Nucleus accumbens (tissue), 56 donors: ENCODE measurements at places on chromosomes 13 and 19.

DNA sequence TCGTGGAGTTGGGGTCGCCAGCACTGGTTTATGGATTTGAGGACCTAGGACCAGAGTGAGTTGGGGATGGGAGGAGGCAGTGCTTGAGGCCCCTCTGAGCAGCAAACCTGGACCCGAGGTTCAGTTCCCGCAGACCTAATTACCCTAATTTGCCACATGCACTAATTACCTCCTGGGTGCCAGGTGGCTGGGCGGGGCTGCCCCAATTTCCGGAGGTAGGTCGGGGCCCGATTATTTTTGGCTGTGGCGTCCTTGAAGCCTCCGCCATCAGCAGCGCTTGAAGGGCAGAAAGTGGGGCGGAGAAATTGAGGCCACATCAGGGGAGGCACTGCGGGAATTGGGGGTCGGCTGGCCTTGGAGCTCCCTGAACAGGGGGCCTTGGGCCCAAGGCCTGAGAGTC, 5.9 kb upstream of the HOMER3 start:
- no peak for DNase-seq

DNA sequence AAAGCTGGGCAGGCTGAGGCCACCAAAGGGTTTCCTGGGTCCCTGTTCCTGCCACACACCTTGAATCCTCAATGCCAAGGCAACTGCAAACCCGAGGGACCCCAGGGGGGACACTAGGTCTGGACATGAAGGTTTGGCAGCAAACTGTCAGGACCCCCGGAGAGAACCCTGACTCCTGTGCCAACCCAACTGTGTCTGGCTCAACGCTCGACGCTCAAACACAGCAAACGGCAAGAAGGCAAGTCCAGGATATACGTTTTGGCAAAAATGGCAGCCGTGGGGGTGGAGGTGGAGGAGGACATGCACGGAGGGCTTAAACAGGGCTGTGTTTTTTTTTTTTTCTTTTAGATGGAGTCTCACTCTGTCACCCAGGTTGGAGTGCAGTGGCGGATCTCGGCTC, 73.0 kb downstream of the GADD45B start:
- DNase-seq = no peak

- DNase-seq = no peak
These were observed 47.9 kb downstream of the RUBCNL start for GRCh38 chr13:46339035-46339666.

DNA sequence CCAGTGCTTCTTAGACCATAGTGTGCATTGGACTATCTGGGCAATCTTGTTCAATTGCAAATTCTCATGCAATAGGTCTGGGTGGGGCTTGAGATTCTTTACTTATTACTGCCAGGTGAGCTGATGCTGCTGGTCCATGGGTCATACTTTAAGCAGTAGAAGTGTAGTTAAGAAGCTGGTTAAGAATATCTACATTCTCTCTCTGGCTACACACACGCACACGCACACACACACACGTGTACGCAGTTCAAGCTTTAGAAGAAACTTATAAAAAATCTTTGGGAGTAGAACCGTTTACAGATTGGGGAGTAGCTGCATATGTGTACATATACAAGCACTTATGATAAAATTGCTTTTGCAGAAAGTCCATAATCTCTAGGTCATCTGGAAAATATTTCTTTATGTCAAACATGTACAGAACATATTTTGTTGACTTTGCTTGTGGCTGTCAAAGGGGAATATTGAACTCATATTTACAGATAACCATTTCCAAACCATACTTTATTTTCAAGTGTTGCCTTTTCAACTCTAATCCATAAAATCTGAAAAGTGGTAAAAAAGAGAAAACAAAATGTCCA, 99.7 kb downstream of the GPC6 start:
- no peak for DNase-seq

DNA sequence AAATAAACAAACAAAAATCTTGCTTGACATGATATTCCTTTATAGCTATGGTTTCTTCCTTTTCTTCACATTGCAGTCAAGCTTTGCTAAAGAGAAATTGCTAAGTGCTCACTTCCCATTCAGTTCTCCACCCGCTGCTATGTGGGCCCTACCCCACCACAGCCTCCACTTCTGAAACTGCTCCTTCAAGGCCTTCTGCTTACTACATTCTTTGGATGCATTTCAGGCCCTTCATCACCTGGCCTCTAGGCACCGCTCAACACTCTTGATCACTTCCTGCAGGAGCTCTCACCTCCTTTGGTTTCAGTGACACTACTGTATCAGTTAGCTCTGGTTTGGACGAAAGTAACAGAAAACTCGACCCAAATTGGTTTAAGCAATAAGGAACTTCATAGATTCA, 72.4 kb downstream of the KLF5 start:
- no peak for DNase-seq

- no peak for DNase-seq
These were observed 1042.5 kb upstream of the PCDH9 start for GRCh38 chr13:68272652-68273051.

- DNase-seq = no peak
These were observed 261.5 kb upstream of the STARD13 start for GRCh38 chr13:33547035-33547434.

DNA sequence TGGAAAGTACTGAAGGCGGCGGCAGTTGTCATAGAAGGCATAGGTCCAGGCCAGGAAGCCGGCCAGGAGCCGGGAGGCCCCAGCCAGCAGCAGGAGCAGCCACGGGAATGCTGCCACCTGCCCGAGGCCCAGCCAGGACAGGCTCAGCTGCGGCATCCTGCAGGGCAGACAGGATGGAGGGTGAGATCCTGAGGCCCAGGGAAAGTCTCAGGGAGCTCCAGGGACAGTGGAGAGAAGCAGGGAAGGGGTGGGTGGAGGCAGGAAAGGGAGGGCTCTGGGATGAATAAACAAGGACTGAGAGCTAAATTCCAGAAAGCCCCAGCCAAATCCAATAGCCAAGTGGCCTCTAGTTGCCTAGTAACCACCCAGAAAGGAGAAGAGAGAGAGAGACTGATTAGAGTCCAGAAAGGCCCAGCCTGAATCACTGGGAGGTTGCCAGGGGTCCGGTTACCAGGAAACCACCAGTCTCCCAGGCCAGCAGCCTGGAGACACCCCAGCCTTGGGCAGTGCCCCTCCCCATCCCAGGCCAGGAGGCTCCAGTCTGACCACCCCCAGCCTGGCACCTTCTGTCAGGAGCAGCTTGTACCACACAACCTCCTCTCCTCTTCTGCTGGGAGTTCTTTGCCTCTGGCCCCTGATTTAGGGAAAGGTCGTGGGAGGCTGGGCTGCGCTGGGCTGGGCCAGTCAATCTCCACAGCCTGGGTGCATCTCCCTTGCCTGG, 7.5 kb upstream of the OR10H5 start:
- peak; percentile 78 for DNase-seq

DNA sequence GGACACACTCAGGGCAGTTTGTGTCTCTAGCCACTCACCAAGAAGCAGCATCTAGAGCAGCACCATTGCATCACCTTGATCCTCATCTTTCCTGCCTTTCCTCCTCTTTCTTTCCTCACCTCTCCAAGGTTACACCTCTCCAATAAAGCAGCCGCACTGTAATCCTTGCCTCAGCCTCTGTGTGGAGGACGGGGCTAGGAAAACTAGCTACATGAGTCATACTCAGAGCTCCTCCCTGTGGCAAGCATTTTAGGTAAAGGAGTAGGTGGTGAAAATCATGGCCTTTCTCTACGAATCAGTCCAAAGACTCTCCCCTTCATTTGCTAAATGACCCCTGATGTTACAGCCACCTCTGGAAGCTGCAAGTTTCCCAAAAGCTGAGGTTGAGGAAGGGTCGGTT, 108.9 kb downstream of the DNAJC15 start:
- no peak for DNase-seq

- DNase-seq = no peak
These were observed 57.9 kb downstream of the RXFP2 start for GRCh38 chr13:31797154-31797775.

GRCh38 chr19:57319869-57320179, 448 bp upstream of the ZNF543 start:
- no peak for DNase-seq

DNA sequence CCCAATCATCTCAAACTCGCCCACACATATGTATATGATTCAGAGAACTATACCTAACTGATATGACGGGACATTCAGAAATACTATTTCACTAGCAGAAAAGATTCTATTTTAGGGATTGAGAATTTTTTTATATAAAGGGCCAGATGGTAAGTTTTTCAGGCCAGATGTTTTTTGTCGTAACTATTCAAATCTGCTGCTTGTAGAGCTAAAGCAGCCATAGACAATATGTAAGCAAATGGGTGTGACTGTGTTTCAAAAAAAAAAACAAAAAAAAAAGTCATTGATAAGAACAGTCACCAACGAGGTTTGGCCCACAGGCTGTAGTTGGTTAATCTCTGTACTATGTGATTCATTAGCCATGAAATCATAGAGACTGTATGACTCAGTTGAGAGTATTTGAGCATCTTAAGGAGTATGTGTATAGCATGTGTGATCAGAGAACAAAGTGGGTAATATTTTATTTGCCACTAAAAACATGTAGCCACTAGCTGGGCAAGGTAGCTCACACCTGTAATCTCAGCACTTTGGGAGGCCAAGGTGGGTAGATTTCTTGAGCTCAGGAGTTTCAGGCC, 2724.7 kb downstream of the PCDH9 start:
- no peak for DNase-seq

- no peak for DNase-seq
These were observed 151.1 kb downstream of the LHFPL6 start for GRCh38 chr13:39451860-39452301.

GRCh38 chr13:40790154-40790616, 774 bp downstream of the SLC25A15 start:
- DNase-seq = no peak

DNA sequence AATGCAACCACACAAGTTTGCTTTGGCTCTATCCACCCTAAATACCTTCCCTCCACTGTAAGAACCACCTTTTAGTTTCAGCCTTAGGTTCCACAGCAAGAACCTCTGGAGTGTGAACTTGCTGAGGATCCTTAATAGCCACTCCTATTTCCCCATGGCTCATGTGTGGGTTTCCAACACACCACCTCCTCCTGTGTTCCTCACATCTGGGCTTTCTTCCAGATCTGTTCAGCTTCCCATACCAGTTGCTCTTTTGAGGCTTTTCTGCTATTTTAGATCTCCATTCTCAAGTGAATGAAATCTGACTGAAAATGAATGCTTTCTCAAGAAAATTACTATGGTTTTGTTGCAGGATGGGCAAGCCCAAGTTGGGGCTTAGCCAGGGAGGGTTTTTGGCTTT, 104.8 kb upstream of the MIR17HG start:
- no peak for DNase-seq

- peak; percentile 0 for DNase-seq
These were observed 133.1 kb downstream of the MAB21L1 start for GRCh38 chr13:35343417-35343816.

GRCh38 chr13:87889254-87889653, 218.1 kb downstream of the SLITRK5 start:
- no peak for DNase-seq

GRCh38 chr13:101875717-101876393, 423.4 kb downstream of the ITGBL1 start:
- DNase-seq = no peak

DNA sequence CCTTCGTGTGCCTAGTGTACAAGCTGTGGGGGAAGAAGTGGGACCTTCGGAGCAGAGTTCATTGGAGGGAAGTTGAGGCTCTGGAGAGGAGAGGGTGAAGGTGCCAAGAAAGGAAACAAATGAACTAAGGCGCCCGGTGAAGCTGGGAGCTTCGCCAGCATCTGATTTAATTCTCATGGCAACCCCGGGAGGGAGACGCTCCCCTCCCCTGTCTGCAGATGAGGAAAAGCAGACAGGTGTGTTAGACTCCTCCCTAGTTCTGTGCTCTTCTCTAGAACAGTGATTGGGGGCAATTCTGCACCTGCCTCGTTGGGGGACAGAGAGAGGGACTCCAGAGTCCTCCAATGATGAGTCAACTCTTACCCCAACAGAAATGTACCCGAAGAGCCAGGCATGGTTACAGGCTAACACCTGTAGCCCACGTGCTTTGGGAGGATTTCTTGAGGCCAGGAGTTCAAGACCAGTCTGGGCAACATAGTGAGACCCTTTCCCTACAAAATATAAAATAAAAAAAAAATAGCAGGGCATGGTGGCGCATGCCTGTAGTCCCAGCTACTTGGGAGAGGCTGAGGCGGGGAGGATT, 4.2 kb downstream of the SSC5D start:
- no peak for DNase-seq

DNA sequence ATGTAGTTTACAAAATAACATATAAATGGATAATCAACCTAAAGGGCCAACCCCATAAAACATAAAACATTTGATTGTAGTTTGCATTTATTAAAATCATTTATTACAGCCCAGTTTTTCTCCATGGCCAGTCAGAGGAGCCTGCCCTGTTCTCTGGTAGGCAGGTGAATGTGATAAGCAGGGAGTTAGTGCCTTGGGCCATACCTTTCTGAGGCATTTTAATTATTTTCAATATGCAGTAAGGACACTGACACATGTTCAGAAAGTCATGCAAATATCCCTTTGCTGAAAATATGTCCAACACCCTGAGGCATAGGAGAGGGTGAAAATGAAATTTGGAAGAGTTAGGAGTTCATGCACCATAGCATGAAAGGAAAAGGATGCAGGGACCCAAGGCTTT, 242.6 kb upstream of the EDNRB start:
- no peak for DNase-seq

- DNase-seq = no peak
These were observed 8.9 kb downstream of the LONP1 start for GRCh38 chr19:5711025-5711424.

DNA sequence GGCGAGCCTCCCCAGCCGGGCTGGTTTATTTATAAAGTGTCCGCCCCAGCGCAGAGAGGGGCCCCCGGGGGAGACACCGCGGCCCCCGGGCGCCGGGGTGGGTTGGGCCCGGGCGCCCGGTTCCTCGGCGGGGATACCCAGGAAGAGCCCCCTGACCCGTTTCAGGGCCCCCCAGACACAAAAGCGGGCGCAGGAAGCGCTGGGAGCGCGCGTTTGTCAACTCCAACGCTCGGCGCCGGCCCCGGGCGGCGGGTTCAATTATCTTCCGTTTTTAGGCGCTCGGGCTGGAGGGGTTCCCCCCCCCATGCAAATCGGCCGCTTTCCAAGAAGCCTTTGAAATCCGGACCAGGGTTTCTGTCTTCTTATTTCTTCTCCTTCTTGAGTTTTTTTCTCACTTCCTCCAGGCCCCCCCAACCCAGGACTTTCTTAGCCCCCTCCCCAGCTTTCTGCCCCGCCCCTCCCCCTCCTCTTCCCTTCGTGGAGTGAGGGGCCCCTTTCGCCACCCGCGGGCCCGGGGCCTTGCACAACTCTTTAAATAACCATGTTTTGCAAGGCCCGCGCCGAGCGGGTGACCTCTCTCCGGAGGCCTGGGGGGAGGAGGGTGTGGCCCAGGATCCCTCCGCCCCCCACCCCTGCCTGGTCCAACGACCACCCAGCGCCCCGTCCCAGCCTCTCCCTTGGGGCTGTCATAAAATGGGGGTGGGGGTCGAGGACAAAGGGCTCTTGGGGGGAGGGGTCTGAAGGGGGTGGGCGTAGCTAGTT, 935 bp downstream of the ARID3A start:
- no peak for DNase-seq

DNA sequence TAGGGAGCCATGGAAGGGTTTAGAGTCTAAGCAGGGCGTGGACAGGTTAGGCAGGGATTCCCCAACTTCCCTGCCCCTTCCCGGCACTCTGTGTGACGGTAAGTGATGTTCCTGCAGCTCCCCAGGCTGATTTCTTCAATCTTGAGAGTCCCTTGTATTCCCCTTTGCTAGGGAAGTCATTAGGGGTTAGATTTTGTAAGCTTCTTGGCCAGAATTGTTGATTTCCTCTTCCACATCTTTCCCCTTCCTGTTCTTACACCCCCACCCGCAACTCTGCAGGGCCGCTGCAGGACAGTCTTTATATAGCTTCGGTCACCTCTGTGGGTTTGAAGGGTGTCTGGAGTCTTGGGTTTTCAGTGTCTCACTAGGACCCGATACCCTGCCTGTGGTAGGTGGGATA, 10.6 kb upstream of the ADGRE1 start:
- no peak for DNase-seq

GRCh38 chr13:92538164-92538563, 688.4 kb upstream of the GPC6 start:
- DNase-seq = no peak
